Gastrocnemius medialis (tissue), 4 donors: ENCODE measurements at places on chromosomes 1 and 21. TPM values are rescaled to one million over a fixed set of nuclear protein-coding genes. Genes with fewer than 3 reads are reported as not detected.

DNA sequence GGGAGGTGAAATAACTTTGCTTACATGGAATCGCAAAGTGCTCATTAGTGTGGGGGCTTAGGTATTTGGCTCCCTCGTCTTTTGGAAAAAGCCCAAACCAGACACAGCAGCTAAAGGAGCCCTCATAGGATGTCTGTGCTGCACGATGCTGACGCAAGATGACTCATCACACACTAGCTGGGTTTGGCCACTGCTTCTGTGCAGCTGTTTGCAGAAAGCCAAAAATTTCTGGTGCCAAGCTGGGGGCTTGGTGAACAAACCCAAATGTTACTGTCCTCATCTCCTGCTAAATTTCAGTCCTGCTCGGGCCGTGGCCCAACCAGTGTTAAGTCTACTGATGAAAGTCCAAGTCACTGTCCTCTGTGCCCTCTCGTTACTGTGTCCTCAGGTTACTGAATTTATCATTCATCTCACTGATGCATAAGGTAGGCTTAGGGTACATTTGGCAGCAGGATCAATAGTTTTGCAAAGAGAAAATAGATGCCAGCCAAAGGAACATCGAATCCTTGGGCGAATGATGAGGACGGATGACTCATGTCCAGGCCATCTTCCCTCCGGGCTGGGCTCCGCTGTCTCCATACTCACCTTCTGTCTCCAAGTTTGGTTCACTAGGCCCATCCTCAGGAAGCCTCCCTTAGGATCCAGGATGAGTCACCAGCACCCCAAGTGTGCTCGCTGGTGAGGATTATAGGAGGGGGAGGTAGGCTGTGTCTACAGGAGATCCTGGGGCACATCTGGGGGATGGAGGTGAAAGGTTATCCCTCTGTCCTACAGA, 177.7 kb downstream of the ADSS2 start:
- H3K4me3 ChIP-seq, result no peak overlapping the region
- no peaks in the 10 kb centered on the region for H3K27me3 ChIP-seq
- peak; percentile 9 for DNase-seq
- H3K27ac ChIP-seq, result no peak overlapping the region
- H3K4me1 ChIP-seq, result no peaks in the 10 kb centered on the region
- no peaks in the 10 kb centered on the region for H3K36me3 ChIP-seq

GRCh38 chr1:25360596-25361581, 22.8 kb downstream of the TMEM50A start:
- no peaks in the 10 kb centered on the region for H3K27me3 ChIP-seq
- H3K27ac ChIP-seq, result peak overlapping the region; percentile 55
- H3K36me3 ChIP-seq, result peaks cover 32% of the 10 kb centered on the region
- DNase-seq, result no peak
- H3K4me1 ChIP-seq, result no peaks in the 10 kb centered on the region

DNA sequence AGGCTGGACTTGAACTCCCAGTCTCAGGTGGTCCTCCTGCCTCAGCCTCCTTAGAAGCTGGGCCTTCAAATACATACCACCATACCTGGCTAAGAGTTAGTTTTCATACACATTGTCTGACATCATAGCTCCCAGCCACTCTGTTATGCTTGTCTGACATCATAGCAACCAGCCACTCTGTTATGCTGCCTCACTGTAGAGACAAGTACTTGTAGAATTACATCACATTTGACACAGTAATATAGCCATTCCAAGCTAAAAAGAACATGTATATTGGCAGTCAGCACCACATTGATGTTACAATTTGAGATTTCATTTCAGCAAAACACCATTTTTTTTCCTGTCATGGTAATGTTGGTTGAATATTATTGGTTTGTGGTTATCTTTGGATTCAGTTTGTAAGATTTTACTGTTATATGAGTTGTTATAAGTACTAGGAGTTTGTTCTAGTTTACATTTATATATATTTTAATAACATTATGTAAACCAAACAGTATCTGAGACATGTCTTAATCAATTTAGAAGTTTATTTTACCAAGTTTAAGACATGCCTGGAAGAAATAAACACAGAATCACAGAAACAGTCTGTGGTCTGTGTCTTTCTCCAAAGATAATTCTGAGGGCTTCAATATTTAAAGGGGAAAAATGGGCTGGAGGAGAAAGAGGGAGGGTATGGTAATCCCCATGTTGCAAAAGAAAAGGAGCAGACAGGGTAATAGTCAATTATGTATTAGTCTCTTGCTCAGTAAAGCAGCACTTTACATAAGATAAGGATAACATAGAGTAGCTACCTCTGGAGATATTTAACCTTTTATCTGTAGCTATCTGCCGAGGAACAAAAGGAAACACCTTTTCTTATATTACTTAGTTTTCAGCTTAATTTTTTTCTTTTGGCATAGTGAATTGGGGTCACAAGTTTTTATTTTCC, 43.0 kb downstream of the XPR1 start:
- no peaks in the 10 kb centered on the region for H3K36me3 ChIP-seq
- no peak for DNase-seq
- H3K27ac ChIP-seq, result no peak overlapping the region
- no peak overlapping the region for H3K4me3 ChIP-seq

DNA sequence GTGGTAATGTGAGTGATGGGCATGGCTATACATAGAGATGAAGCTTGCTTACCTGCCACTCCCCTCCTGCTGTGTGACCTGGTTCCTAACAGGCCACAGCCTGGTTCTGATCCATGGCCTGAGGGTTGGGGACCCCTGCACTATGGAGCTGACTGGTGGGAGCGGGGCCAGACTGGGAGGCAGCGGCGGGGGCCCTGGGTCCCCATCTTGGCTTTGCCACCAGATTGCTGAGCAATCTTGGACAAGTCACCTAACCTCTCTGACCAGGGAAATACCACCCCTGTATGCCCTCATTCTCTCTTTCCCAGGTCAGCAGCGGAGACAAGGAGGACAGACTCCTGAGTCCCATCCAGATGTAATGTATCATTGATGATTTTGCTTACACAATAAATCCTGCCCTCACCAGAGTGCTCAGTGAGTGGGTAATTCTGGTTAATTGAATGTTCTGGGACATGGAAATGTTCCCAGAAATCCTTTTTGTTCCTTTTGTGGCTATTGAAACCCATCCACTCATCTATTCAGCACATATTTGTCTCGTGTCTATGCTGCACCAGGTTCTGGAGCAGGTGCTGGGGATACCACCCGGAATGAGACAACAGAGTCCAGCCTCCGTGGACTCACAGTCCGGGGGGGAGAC, 4.1 kb upstream of the ARHGEF10L start:
- no peaks in the 10 kb centered on the region for H3K27me3 ChIP-seq
- H3K27ac ChIP-seq, result no peak overlapping the region

FMOD gene
- total RNA-seq, result 6.5 TPM

AMY2A gene
- not detected for total RNA-seq

- H3K27me3 ChIP-seq, result no peaks in the 10 kb centered on the region
- no peak for DNase-seq
- no peak overlapping the region for H3K27ac ChIP-seq
- no peak overlapping the region for H3K4me3 ChIP-seq
- no peaks in the 10 kb centered on the region for H3K36me3 ChIP-seq
These were observed 9.2 kb upstream of the VPS26C start for GRCh38 chr21:37276377-37276776.

GRCh38 chr1:154270833-154271232, 1.6 kb upstream of the HAX1 start:
- no peak for DNase-seq
- no peaks in the 10 kb centered on the region for H3K27me3 ChIP-seq
- no peak overlapping the region for H3K27ac ChIP-seq
